ENCODE measurements at places on chromosomes 6 and 20. TPM values are rescaled to one million over a fixed set of nuclear protein-coding genes. Genes with fewer than 3 reads are reported as not detected.
A peak's percentile ranks its signal among the peaks of the same experiment; 100 is the strongest.

Gene C20orf144
- total RNA-seq = not detected

Gene SFTA2
- not detected for total RNA-seq

Gene WFDC5
- total RNA-seq = not detected

Gene MICB
- total RNA-seq = 0.47 TPM

Gene ANKEF1
- 2.7 TPM for total RNA-seq

Gene IP6K3
- not detected for total RNA-seq

Gene ZSCAN31
- total RNA-seq = 16.5 TPM

Gene SEL1L2
- total RNA-seq = 0.62 TPM

Gene SLC17A3
- not detected for total RNA-seq

Gene PERP
- total RNA-seq = 1.4 TPM

Gene HDGFL1
- not detected for total RNA-seq

Gene UNC5CL
- total RNA-seq = 0.16 TPM

Gene SIRPD
- not detected for total RNA-seq

Gene SLC22A16
- total RNA-seq = 0.31 TPM

Gene PRDM13
- total RNA-seq = not detected

Gene RSPO4
- total RNA-seq = not detected

- no peak for DNase-seq
Measured at GRCh38 chr6:63440057-63440456, 120.3 kb upstream of the LGSN start.

DNA sequence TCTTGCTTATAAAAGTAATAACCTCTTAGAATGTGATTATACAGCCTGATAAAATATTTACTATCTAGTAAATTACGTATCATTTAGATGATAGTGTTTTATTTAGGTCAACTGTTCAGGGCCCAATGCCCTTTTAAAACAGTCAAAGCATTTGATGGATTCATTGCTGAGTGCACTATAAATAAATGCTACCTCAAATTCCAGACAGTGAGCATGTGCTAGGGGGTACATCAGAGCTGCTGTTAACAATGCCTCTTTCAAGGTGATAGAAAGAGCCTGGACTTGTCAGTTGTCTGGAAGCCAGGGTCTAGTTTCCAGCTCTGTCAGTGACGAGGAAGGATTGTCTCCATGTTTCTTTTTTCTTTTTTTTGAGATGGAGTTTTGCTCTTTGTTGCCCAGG lies 7.5 kb upstream of the TMEM242 start:
- DNase-seq = no peak

GRCh38 chr20:44961011-44961869 lies 1.0 kb upstream of the TOMM34 start:
- DNase-seq = no peak

GRCh38 chr20:11083841-11084240 lies 410.0 kb upstream of the JAG1 start:
- DNase-seq = no peak

GRCh38 chr20:4431446-4431845 lies 290.3 kb upstream of the PRND start:
- no peak for DNase-seq

DNA sequence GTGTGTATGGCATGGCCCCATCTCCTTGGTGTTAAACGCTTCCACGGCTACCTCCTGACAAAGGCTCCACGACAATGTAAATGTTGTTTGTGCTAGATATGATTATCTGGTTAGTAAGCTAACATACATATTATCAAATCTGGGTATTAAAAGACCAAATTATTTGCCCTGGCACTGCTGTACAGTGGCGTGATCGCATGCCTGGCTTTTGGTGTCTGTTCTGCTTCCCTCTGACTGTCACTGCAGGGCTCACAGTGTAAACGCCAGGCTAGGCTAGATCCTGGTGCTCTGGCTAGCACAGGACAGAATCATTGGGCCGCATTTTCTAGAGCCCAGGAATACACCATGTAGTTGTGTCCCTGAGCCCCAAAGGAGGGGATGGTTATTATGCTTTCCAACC lies 38.7 kb downstream of the CD164 start:
- no peak for DNase-seq

DNA sequence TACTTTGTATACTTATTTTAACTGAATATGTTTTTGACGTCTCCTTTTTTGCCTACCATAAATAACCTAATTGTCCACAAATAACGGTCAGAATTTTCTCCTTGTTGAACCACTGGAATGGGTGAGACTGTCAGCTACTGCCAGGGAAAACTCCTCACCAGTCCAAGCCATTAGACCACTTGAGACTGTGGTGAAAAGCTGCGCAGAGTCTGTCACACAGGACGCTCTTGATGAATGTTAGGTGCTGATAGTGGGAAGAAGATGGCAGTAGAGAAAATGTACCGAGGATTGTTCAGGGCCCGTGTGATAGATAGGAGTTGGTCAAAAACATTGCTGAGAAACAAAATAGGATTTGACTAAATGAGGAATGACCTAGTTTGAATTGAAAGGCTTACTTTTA lies 75.6 kb upstream of the KIF25 start:
- DNase-seq = no peak

- DNase-seq = no peak
Measured at GRCh38 chr20:63635431-63636141, 8.7 kb upstream of the GMEB2 start.

DNA sequence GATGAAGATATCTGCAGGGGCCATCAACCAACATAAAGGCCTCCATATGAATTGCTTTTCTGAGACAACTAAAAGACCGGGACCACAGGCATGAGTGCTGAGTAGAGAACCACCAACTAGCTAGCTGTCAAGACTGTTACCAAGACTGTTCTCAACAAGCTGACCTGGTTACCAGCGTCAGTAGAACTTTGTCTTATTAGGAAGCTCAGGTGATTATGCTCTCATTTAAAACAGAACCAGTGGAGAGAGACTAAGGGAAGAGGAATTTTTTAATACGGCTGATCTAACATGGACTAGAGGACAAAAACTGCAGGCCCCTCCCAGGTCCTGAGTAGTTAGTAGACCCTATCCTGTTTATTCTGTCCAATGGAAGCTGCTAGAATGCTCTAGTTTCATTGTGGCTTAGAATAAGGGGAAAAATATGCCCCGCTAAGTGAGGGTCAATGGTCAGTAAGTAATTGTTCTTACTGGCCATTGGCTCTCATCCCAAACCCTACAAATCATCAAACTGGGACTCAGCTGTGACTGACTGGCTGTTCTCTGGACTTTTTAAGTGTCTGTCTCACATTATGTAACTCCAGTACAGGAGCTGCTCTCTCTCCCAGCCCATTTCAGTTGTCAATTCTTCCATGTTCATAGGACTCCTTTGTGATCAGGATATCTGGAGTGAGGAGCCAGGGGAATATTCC lies 3.8 kb upstream of the DYNLRB1 start:
- DNase-seq = no peak

- no peak for DNase-seq
Measured at GRCh38 chr6:137387096-137387764, 107.0 kb downstream of the OLIG3 start.

DNA sequence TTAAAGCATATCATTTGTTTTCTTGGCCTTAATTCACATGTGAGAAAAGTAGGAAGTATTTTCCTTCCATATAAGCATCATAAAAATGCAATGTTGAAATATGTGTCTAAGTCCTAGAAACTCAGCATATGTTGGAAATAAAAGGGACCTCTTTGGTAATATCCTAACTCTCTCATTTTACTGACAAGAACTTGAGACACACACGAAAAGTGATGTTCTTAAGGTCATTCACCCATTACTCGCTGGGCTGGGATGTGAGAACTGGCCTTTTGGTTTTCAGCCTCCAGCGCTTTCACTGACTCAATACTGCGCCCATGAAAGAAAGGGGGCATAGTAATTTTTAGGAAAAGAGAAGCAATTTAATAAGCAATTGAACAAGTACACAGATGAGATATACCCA lies 153.5 kb upstream of the SCGN start:
- DNase-seq = no peak

- DNase-seq = no peak
Measured at GRCh38 chr6:25316626-25317025, 37.5 kb downstream of the CARMIL1 start.

GRCh38 chr6:134436950-134437349 lies 119.0 kb upstream of the SGK1 start:
- no peak for DNase-seq

DNA sequence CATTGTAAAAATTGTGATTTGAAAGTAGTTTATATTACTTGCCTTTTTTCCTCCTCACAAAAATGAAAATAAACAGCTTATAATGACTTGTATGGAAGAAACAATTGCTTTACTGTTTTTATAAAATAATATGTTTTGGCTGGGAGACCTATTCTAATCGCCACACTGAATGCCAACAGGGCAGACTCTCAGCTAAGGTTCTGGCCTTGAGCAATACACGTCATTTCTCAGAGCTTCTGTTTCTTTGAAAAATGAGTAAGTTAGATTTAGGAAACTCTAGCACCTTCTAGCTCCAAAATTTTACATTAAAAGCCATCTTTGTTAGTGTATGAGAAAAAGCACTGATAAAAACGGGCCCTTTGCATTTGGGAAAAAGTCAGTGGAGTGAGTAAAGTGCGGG lies 166.6 kb downstream of the ARID1B start:
- DNase-seq = no peak

DNA sequence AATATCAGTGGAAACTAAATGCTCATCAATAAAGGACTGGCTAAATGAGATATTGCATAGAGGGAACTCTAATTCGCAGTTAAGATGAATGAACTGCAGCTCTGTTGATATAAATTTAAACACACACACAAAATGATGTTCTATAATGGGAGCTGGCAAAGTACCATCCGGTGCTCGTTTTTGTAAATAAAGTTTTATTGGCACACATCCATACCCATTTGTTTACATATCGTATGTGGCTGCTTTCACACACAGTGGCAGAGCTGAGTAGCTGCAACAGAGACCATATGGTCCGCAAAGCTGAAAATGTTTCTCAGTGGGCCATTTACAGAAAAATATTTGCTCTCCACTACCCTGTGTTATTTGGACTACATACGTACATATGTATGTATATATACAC lies 120.7 kb downstream of the EDN3 start:
- DNase-seq = no peak

DNA sequence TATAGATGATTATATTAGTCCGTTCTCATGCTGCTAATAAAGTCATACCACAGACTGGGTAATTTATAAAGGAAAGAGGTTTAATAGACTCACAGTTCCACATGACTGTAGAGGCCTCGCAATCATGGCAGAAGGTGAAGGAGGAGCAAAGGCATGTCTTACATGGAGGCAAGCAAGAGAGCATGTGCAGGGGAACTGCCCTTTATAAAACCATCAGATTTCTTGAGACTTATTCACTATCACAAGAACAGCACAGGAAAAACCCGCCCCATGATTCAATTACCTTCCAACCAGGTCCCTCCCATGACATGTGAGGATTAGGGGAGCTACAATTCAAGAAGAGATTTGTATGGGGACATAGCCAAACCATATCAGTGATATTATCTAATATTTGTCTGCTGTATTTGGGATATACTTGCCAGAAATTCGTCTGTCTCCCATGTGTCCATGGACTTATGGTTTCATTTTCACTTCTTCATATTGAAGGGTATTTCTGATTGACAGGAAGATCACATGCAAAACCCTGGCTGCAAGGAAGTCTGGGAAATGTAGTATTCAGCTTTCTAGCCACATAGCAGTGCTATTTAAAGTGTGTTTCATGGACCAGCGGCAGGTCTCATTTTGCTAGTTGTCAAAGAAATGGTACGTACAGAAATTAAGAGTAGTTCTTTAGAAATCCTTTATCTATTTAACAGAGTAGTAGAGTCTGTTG lies 50.5 kb upstream of the PAK5 start:
- DNase-seq = no peak

DNA sequence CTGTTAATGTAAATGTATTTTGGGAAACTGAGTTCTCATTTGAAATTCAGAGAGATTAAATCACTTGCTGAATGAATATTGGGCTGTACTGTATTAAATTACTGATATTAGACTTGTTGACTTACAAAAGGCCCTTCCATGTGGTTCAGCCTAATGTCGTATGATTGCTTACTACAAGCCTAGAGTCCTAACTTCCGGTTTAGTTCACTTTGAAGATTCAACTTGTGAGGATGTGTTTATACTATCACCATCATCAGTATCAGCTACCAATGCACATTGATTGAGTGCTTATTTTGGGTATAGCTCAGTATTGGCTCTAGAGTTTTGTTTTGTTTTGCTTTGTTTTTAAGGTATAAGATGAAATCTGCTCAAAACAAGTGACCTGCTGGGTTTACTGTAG lies 48.3 kb downstream of the FAM217A start:
- no peak for DNase-seq

- DNase-seq = no peak
Measured at GRCh38 chr20:2152317-2152716, 50.7 kb downstream of the STK35 start.

DNA sequence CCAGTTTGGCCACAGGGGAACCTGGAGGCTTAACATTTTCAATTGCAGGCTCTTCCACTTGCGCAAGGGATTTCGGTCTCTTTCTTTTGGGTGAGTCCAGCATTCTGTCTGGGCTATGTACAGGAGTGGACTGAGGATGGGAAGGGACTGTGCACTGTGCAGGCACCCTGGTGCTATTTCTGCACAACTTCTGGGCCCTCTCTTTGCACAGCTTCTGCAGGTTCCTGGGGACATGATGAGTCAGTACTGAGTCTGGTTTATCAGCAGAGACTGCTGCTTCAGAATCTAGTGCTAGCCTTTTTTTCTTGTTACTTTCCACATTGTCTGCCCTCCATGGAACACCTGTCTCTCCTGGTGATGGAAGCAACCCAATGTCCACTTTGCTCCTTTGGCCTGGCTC lies 78.5 kb upstream of the ASF1A start:
- no peak for DNase-seq

GRCh38 chr6:119449331-119450156 lies 100.0 kb upstream of the MAN1A1 start:
- no peak for DNase-seq

- DNase-seq = no peak
Measured at GRCh38 chr20:48281501-48281900, 496.2 kb upstream of the SULF2 start.

DNA sequence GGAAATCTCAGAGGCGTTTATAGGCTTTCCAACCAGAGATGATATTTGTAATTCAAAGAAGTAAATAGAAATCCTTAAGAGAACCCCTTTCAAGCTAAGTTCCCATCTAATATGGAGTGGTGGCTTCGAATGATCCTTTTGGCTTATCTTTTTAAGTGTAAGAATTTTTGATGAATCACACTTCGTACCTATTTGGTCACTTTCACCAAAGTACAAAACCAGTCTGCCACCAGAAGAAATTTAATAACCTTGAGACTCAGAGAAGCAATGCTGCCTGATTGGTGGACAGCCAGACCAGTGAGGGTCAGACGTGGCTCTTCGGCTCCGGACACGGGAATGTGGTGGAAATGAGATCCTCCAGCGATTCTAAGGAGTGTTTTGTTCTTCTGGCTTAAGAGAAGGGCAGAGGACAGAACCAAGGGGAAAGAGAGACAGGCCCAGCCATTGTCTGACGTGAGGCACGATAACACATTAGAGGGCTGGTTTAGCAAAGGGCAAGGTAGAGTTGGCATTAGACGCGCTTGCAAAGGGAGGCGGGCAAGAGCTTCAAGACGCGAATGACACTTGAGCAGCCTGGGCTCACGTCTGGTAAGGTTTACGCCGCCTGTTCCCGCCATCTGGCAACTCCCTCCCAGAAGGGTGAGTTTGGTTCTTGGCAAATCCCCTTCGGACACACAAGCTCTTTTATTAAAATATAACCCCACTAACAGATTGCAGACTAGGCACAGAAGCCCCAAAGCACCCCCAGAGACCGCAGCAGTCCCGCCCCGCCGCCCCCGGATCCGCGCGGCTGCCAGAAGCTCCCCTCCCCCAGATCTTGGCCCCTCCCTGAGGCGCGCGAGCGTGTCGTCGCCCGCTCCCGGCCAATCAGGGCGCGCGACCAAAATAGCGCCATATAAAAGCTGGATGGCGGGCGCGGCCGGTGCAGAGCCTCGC lies 50.0 kb upstream of the EZR start:
- DNase-seq = peak; percentile 39

- no peak for DNase-seq
Measured at GRCh38 chr6:138728662-138729061, 44.9 kb upstream of the CCDC28A start.

Data from occipital lobe (tissue), 3 donors.